ENCODE measurements at places on chromosomes 7 and 10.

DNA sequence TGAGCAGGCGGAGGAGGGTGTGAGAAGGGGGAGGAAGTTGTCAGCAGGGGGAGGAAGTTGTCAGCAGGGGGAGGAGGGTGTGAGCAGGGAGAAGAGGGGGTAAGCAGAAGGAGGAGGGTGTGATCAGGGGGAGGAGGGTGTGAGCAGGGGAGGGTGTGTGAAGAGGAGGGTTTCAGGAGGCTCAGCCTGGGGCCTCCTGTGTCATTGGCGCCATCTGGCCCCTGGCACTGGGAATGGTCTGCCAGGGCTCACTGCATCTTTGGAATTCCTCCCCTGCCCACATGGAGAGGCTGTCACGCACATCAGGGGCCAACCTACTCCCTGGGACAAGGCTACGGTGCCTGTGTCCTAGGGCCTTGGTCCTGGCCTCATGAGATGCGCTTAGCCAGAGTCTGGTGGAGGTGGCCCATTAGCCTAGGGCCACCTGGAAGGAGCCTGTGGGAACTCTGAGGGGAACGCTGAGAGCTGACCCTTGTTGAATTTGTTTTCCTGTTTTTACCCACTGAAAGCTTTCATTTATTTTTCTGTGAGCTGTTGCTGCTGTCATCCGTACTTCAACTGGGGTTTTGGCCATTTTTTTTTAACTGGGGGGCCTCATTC lies 18.0 kb downstream of the CAMK2B start:
- no peak overlapping the region for H3K4me3 ChIP-seq
- H3K4me1 ChIP-seq, result peaks cover 2% of the 10 kb centered on the region
- peak; percentile 46 for DNase-seq
- H3K36me3 ChIP-seq, result no peaks in the 10 kb centered on the region

- peak; percentile 75 for DNase-seq
- H3K27me3 ChIP-seq, result peaks cover 19% of the 10 kb centered on the region
- H3K4me3 ChIP-seq, result no peak overlapping the region
Observed at GRCh38 chr10:14325325-14325955, 5.3 kb downstream of the FRMD4A start.

GRCh38 chr10:133040198-133040597 lies 47.5 kb upstream of the ADGRA1 start:
- DNase-seq, result no peak
- H3K27ac ChIP-seq, result no peak overlapping the region
- no peaks in the 10 kb centered on the region for H3K36me3 ChIP-seq
- H3K4me1 ChIP-seq, result no peaks in the 10 kb centered on the region
- no peaks in the 10 kb centered on the region for H3K27me3 ChIP-seq

GRCh38 chr10:14499601-14499904 lies 168.8 kb upstream of the FRMD4A start:
- no peak overlapping the region for H3K4me3 ChIP-seq
- no peaks in the 10 kb centered on the region for H3K36me3 ChIP-seq
- no peak overlapping the region for H3K27ac ChIP-seq
- H3K4me1 ChIP-seq, result peaks cover 2% of the 10 kb centered on the region
- no peak for DNase-seq

DNA sequence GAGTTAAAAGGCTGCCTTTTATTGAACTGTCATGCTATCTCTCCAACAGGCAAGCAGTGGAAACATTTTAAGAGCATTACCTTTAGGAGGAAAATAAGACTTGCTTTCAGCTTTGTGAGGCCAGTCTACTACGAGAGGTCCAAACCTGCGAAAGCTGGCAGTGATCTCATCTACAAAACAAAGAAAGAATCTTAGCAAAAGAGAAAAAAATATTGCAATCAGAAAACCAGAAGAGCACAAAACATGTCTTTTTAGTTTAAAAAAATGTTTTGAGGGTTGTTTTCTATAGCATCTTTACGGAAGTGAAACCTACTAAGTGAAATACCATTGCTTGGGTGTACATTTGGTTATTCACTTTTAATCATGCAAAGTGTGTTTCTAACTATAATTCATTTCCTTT lies 147.9 kb downstream of the CPEB3 start:
- peaks cover 2% of the 10 kb centered on the region for H3K4me1 ChIP-seq
- H3K4me3 ChIP-seq, result no peak overlapping the region
- no peaks in the 10 kb centered on the region for H3K27me3 ChIP-seq
- no peak overlapping the region for H3K27ac ChIP-seq
- DNase-seq, result no peak
- peaks cover 13% of the 10 kb centered on the region for H3K36me3 ChIP-seq

DNA sequence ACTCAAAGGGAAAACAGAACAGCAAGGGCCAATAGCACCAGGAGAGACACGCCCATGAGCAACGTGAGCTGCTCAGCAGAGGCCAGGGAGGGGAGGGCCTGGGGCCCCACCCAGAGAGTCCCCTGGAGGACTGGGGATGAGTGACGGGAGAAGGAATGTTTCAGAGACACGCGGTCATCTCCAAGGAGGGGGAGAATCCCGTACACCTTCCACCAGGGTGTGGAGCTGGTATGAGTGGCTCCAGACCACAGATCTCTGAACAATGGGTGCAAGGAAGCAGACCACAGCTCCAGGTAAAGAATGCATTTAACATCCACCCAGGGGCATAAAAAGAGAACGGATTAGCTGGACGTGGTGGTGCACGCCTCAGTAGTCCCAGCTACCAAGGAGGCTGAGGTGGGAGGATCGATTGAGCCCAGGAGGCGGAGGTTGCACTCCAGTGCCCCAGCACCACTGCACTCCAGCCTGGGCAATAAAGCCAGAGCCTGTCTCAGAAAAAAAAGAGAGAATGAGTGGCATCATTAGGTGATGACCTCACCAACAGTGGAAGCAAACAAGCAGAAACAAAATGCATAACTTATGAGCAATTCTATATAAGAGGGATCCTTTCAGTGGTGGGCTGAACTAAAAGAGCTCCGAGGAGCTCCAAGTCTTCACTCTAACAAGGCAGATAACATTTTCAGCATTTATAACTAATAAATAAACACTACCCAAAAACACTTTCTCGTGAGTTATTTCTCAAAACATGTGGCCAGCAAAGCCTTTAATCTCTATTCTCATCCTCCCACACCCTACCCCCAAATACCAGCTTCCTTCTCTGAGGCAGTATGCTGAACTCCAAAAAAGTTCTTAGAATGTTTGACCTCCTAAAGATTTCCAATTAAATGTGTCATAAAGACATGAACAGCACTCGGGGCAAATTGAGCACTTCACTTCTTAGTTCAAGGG lies 12.5 kb downstream of the PSAP start:
- no peaks in the 10 kb centered on the region for H3K27me3 ChIP-seq
- no peak overlapping the region for H3K4me3 ChIP-seq
- no peak for DNase-seq
- no peak overlapping the region for H3K27ac ChIP-seq

- peaks cover 61% of the 10 kb centered on the region for H3K4me1 ChIP-seq
- no peak overlapping the region for H3K4me3 ChIP-seq
- peak overlapping the region; percentile 56 for H3K27ac ChIP-seq
- no peaks in the 10 kb centered on the region for H3K27me3 ChIP-seq
- DNase-seq, result peak; percentile 81
Observed at GRCh38 chr10:6647811-6648526, 67.9 kb upstream of the PRKCQ start.

- DNase-seq, result no peak
- no peaks in the 10 kb centered on the region for H3K36me3 ChIP-seq
- H3K4me1 ChIP-seq, result no peaks in the 10 kb centered on the region
- H3K27ac ChIP-seq, result no peak overlapping the region
- no peak overlapping the region for H3K4me3 ChIP-seq
Observed at GRCh38 chr7:18305866-18306265, 189.7 kb upstream of the HDAC9 start.

DNA sequence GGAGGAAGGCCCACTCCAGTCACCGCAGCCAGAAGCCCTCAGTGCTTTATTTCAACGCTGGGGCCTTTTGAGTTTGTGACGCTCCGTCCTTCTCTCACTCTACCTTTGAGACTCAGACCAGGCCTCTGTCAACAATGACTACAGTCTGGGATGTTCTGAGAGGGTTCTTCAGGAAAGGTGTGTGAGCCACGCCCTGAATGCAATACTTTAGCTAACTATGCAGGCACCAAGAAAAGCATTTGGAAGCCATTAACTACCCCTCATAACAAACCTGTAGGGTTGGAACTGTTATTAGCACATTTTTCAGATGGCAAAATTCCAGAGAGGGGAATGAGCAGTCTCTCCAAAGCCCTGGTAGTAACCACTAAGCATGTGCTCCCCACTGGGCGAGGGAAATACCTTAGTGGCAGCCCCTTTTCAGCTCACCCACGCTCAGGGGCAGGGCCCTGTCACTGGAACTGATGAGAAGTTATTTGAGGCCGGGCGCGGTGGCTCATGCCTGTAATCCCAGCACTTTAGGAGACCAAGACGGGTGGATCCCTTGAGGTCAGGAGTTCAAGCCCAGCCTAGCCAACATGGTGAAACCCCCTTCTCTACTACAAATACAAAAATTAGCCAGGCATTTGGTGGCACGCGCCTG lies 5.7 kb upstream of the ARPC1B start:
- H3K4me1 ChIP-seq, result peaks cover 6% of the 10 kb centered on the region
- peaks cover 24% of the 10 kb centered on the region for H3K36me3 ChIP-seq
- H3K4me3 ChIP-seq, result no peak overlapping the region
- H3K27me3 ChIP-seq, result no peaks in the 10 kb centered on the region

- no peak overlapping the region for H3K4me3 ChIP-seq
- H3K27ac ChIP-seq, result no peak overlapping the region
- H3K4me1 ChIP-seq, result no peaks in the 10 kb centered on the region
- H3K27me3 ChIP-seq, result no peaks in the 10 kb centered on the region
Observed at GRCh38 chr10:29535778-29536453, 98.9 kb downstream of the SVIL start.

- H3K4me1 ChIP-seq, result peaks cover 7% of the 10 kb centered on the region
- H3K36me3 ChIP-seq, result peaks cover 30% of the 10 kb centered on the region
- peak; percentile 35 for DNase-seq
- no peak overlapping the region for H3K4me3 ChIP-seq
- no peak overlapping the region for H3K27ac ChIP-seq
- no peaks in the 10 kb centered on the region for H3K27me3 ChIP-seq
Observed at GRCh38 chr7:37052705-37053104, 328.4 kb upstream of the AOAH start.

- no peak overlapping the region for H3K4me3 ChIP-seq
- H3K27me3 ChIP-seq, result no peaks in the 10 kb centered on the region
- H3K36me3 ChIP-seq, result no peaks in the 10 kb centered on the region
- DNase-seq, result no peak
Observed at GRCh38 chr7:5035276-5035675, 10.4 kb upstream of the RBAK start.

DNA sequence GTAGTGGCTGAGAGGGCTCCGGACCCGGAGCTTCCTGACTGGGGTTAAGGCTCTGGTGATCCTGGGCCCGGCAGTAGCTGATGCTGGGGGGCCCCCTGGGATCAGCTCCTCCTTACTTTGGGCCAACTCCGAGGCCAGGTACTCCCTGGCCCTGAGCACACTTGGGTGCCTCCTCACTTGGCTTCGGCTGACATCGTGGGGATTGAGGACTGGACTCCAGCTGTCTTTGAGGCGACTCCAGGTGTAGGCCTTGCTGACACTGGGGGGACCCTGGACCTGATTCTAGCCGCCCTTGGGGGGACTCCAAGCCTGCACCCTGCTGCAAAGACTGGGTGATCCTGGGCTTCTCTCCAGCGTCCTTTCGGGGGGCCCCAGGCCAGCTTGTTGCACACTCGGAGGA lies 170.5 kb downstream of the HIBADH start:
- H3K4me3 ChIP-seq, result no peak overlapping the region
- DNase-seq, result no peak
- no peaks in the 10 kb centered on the region for H3K36me3 ChIP-seq
- no peak overlapping the region for H3K27ac ChIP-seq
- H3K27me3 ChIP-seq, result peaks cover 4% of the 10 kb centered on the region

DNA sequence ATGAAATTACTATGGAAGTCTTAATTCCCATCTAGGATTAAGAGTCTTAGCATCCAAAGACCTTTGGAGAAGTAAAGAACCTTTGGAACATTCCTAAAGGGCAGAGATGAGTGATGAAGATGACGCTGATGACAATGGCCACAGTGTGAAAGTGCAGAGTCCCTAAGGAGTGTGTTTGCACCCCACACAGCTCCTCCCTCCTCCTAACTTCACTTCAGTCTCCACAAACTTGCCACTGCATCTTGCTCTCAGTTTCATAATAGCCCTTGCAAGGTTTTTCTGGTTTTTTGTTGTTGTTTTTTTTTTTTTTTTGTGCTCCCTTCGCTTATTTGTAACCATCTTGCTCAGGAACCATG lies 117.5 kb upstream of the ANLN start:
- DNase-seq, result no peak
- no peaks in the 10 kb centered on the region for H3K27me3 ChIP-seq
- H3K27ac ChIP-seq, result no peak overlapping the region
- H3K4me1 ChIP-seq, result no peaks in the 10 kb centered on the region

DNA sequence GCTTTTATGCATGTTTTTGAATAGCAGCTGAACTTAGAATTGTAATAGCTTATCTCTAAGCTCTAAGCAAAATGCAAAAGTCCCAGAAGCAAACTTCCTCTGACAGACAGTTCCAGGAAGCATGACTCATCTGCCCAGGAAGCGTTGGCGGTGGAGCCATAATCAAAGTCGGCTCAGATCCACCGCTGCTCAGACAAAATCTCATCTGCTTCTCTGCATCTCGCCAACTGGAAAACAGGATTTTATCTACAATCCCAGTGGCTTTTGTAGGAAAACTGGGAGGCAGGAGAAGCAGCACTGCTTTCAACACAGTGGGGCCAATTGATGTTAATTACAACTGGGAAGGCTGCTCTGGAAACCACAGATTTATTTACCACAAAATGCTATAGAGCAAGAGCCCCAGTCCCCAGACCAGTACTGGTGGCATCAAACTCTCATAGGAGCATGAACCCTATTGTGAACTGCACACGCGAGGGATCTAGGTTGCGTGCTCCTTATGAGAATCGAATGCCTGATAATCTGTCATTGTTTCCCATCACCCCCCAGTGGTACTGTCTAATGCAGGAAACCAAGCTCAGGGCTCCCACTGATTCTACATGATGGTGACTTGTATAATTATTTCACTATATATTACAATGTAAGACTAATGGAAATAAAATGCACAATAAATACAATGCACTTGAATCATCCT lies 99.9 kb downstream of the CUBN start:
- DNase-seq, result peak; percentile 93
- no peaks in the 10 kb centered on the region for H3K36me3 ChIP-seq
- H3K4me3 ChIP-seq, result peak overlapping the region; percentile 69
- H3K4me1 ChIP-seq, result peaks cover 69% of the 10 kb centered on the region

- H3K36me3 ChIP-seq, result no peaks in the 10 kb centered on the region
- no peak for DNase-seq
- peaks cover 19% of the 10 kb centered on the region for H3K4me1 ChIP-seq
- H3K27ac ChIP-seq, result no peak overlapping the region
Observed at GRCh38 chr7:132443761-132444520, 132.3 kb downstream of the PLXNA4 start.

GRCh38 chr7:3134745-3135144 lies 91.1 kb upstream of the CARD11 start:
- no peaks in the 10 kb centered on the region for H3K36me3 ChIP-seq
- DNase-seq, result peak; percentile 68
- H3K27me3 ChIP-seq, result no peaks in the 10 kb centered on the region
- H3K4me1 ChIP-seq, result peaks cover 8% of the 10 kb centered on the region

DNA sequence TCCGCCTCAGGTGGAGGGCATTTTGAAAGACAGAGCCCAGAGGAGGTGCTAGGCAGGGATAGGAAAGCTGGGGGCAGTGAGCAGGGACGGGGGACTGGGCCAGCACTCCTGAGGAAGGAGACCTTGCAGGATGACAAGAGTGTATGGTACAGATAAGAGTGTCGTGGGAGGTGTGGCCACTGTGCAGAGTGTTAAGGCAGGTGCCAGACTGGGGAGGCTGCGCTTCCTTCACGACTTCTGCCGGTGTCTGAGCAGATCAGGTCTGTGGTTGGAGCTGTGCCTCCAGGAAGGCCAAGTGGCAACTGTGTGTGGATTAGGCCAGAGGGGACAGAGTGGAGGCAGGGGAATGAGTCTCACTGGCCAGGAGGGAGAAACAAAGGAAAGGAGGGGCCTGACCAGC lies 161.7 kb downstream of the HIBADH start:
- H3K27me3 ChIP-seq, result no peaks in the 10 kb centered on the region
- no peak for DNase-seq
- no peak overlapping the region for H3K27ac ChIP-seq
- H3K36me3 ChIP-seq, result no peaks in the 10 kb centered on the region

Data from activated CD4-positive, alpha-beta memory T cell treated with anti-CD3 and anti-CD28 coated beads for 36 hours (primary cell).